Tibial nerve (tissue), 4 donors: ENCODE measurements at places on chromosomes 5 and 9. TPM values are rescaled to one million over a fixed set of nuclear protein-coding genes. Genes with fewer than 3 reads are reported as not detected.

Gene IRX2
- not detected for total RNA-seq

Gene ASPN
- total RNA-seq: 18.4 TPM

Gene TAF11L10
- not detected for total RNA-seq

DNA sequence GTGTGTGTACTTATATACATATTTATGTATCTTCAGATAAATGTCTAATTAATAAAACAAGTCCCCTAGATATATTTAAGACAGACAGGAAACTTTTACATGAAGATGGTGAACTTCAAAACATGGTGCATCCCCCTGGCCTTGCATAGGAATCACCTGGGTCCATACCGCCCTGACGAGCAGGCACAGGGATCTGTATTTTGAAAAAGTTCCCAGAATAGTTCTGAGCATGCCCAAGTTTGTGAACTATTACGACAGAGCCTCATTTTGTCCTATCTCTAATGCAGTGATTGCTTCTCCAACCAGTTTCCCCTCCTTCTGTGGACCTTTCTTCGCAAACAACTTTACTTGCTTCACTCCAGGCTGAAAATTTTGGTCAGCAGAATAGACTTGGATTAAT, 98.1 kb downstream of the APBA1 start:
- no peaks in the 10 kb centered on the region for H3K27me3 ChIP-seq
- H3K36me3 ChIP-seq: no peaks in the 10 kb centered on the region
- H3K4me3 ChIP-seq: no peak overlapping the region
- H3K27ac ChIP-seq: no peak overlapping the region

- peaks cover 44% of the 10 kb centered on the region for H3K4me1 ChIP-seq
- H3K27me3 ChIP-seq: peaks cover 5% of the 10 kb centered on the region
- H3K27ac ChIP-seq: peak overlapping the region; percentile 89
- DNase-seq: no peak
- no peaks in the 10 kb centered on the region for H3K36me3 ChIP-seq
- H3K4me3 ChIP-seq: peak overlapping the region; percentile 56
Observed at GRCh38 chr5:139711067-139711905, 63.1 kb downstream of the CXXC5 start.

DNA sequence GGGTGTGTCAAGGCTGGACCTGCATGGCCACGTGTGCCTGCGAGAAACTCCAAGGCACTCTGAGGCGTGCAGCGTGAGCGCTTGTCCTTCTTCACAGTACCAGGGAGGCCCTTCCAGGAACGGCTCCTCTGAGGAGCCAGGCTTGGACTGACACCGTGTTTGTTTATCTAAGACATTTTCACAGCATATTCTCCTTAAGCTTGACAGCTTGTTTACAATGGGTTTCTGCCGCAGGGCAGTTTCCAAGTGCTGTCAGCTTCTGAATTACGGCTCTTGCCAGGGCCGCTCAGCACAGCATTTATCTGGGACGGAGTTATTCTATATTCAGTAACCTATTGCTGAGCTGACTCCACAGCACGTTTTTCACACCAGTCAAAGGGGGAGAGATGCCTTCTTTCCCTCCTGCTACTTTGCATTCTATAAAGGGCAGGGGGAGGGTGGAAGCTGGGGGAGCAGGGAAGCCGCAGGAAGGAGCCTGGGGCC, 98.4 kb downstream of the LMNB1 start:
- H3K36me3 ChIP-seq: no peaks in the 10 kb centered on the region
- H3K4me1 ChIP-seq: no peaks in the 10 kb centered on the region
- H3K27ac ChIP-seq: no peak overlapping the region

DNA sequence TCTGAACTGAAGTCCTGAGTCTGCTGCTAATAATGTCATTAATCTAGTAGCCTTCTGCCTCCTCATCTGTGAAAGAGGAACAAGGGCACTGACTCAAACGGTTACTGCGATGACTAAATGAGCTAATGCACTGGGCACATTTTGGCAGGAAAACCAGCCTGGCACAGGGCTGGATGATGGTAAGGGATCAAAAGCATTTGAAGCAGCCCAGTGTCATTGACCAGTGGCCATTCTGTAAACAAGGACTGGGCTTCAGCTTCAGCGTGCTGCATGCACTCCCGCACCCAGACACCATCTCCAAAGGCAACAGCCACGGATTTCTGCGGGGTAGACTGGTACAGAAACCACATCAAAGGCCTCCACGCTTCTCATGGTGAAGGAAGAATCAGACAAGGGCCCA, 8.0 kb downstream of the GCNT4 start:
- H3K27ac ChIP-seq: no peak overlapping the region
- H3K4me1 ChIP-seq: no peaks in the 10 kb centered on the region

GRCh38 chr5:175896301-175897040, 25.1 kb downstream of the CPLX2 start:
- H3K27me3 ChIP-seq: no peaks in the 10 kb centered on the region
- DNase-seq: no peak
- H3K27ac ChIP-seq: no peak overlapping the region
- H3K4me1 ChIP-seq: no peaks in the 10 kb centered on the region
- H3K4me3 ChIP-seq: no peak overlapping the region
- H3K36me3 ChIP-seq: no peaks in the 10 kb centered on the region

- H3K4me3 ChIP-seq: no peak overlapping the region
- H3K36me3 ChIP-seq: no peaks in the 10 kb centered on the region
- no peak for DNase-seq
- no peak overlapping the region for H3K27ac ChIP-seq
Observed at GRCh38 chr5:132998556-132998955, 27.8 kb downstream of the ZCCHC10 start.

GRCh38 chr9:38423973-38424843, at the start of gene IGFBPL1:
TSS of gene IGFBPL1 (minus strand) at chr9:38424454. CDS start at chr9:38424424, 30 bp downstream.
- DNase-seq: no peak
- H3K27me3 ChIP-seq: peaks cover 43% of the 10 kb centered on the region
- peak within 1 kb of the TSS; percentile 48 for H3K4me3 ChIP-seq
- no peak within 1 kb of the TSS for H3K27ac ChIP-seq

- H3K4me1 ChIP-seq: no peaks in the 10 kb centered on the region
- H3K36me3 ChIP-seq: no peaks in the 10 kb centered on the region
- peaks cover 64% of the 10 kb centered on the region for H3K27me3 ChIP-seq
- peak overlapping the region; percentile 71 for H3K4me3 ChIP-seq
Observed at GRCh38 chr5:95285409-95285755, 488 bp upstream of the MCTP1 start.

- no peaks in the 10 kb centered on the region for H3K27me3 ChIP-seq
- no peak overlapping the region for H3K27ac ChIP-seq
- H3K4me1 ChIP-seq: no peaks in the 10 kb centered on the region
- H3K36me3 ChIP-seq: no peaks in the 10 kb centered on the region
- H3K4me3 ChIP-seq: no peak overlapping the region
Observed at GRCh38 chr5:121503111-121503840, 348.4 kb upstream of the FTMT start.

DNA sequence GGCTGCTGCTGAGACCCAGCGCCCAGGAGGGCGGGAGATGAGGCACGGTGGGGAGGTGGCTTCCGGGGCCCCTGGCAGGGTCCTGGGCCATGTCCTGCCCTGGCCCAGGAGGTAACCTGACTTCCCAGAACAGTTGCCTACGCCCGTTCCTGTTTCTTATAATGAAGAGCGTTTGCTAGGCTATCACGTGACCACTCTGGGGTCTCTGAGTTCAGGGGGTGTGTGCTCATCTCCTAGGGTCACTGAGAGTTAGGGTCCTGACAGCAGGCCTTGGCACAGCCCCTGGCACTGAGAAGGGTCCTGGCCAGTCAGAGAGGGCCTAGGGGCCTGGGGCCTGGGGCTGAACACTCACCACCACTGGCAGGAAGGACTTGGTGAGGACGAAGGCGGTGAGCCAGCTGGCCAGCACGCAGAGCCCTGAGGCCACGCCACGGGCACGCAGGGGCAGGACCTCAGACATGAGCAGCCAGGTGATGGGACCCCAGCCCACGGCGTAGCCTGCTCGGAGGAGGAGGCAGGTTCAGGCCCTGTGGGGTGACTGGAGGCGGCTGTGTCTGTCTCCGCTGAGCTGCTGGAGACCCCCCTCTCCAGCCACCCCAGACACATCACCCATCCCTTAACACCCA, 6.0 kb downstream of the SLC2A6 start:
- peaks cover 54% of the 10 kb centered on the region for H3K36me3 ChIP-seq
- no peaks in the 10 kb centered on the region for H3K4me1 ChIP-seq
- no peak for DNase-seq
- H3K27me3 ChIP-seq: no peaks in the 10 kb centered on the region
- no peak overlapping the region for H3K27ac ChIP-seq
- H3K4me3 ChIP-seq: no peak overlapping the region

GRCh38 chr9:15349892-15350761, 43.1 kb upstream of the TTC39B start:
- no peaks in the 10 kb centered on the region for H3K27me3 ChIP-seq
- no peak overlapping the region for H3K27ac ChIP-seq
- DNase-seq: no peak
- H3K36me3 ChIP-seq: no peaks in the 10 kb centered on the region
- H3K4me3 ChIP-seq: no peak overlapping the region

- peaks cover 22% of the 10 kb centered on the region for H3K4me1 ChIP-seq
- H3K4me3 ChIP-seq: no peak overlapping the region
- DNase-seq: no peak
- no peaks in the 10 kb centered on the region for H3K27me3 ChIP-seq
- H3K27ac ChIP-seq: peak overlapping the region; percentile 84
Observed at GRCh38 chr9:127808347-127809001, 5.8 kb downstream of the FPGS start.

- H3K27me3 ChIP-seq: no peaks in the 10 kb centered on the region
- peak overlapping the region; percentile 89 for H3K27ac ChIP-seq
- no peaks in the 10 kb centered on the region for H3K4me1 ChIP-seq
- no peak for DNase-seq
- H3K4me3 ChIP-seq: peak overlapping the region; percentile 66
Observed at GRCh38 chr9:98256756-98257155, 1.3 kb upstream of the TBC1D2 start.

- no peak overlapping the region for H3K4me3 ChIP-seq
- H3K4me1 ChIP-seq: no peaks in the 10 kb centered on the region
- no peaks in the 10 kb centered on the region for H3K36me3 ChIP-seq
- no peak for DNase-seq
- H3K27me3 ChIP-seq: no peaks in the 10 kb centered on the region
- no peak overlapping the region for H3K27ac ChIP-seq
Observed at GRCh38 chr5:151295791-151296477, 7.6 kb downstream of the SLC36A3 start.

DNA sequence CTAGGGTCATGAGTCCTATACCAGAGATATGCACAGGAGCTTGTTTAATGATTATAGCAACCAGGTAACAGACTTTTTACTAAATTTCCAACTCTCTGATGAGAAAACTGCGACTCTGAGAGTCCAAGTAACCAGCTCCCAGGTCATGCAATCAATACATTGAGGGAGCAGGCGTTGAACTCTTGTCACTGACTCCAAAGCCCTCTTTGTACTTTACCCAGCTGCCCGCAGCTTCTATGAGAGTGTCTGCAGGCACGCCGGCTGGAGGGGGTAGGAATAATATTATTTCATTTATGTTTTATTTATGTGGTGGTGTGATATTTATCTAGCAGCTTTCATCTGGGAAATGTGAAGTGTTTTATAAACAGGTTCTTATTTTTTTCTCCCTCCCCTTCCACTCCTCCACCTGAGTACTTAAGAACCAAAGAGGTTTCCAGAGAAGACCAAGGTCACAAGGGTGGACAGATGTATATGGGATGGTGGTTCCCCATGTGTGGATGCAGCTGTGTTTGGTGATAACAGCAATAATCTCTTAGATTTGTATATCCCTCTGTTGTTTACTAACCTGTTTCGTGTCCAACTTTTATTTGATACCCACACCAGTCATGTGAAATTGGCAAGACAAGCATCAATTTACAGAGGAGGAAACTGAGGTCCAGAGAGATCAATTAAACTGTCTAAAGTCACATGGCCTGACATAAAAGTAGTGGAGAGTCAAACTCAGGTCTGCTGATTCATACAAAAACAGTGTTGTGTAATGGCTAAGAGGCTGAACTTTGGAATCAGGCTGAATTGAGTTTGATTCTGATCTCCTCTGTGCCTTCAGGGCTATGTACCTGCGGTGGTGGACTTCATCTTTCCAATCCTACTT, 140.2 kb upstream of the TRIM32 start:
- no peaks in the 10 kb centered on the region for H3K4me1 ChIP-seq
- H3K27ac ChIP-seq: no peak overlapping the region
- H3K4me3 ChIP-seq: no peak overlapping the region
- DNase-seq: no peak

DNA sequence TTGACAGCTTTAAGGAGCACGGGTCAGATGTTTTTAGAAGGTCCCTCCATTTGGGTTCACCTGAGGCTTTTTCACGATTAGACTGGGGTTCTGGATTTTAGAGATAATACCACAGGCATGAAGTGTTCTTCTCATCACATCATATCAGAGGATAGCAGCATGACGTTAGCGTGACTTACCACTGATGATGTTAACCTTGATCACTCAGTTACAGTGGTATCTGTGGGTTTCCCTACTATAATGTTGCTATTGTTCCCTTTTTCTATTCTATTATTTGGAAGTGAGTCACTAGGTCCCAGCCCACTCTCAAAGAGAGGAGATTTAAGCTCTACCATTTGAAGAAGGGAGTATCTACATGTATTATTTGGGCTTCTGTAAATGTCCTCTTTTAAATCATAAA, 300.0 kb downstream of the MAST4 start:
- no peak for DNase-seq
- no peaks in the 10 kb centered on the region for H3K4me1 ChIP-seq
- H3K4me3 ChIP-seq: no peak overlapping the region
- H3K27ac ChIP-seq: no peak overlapping the region

DNA sequence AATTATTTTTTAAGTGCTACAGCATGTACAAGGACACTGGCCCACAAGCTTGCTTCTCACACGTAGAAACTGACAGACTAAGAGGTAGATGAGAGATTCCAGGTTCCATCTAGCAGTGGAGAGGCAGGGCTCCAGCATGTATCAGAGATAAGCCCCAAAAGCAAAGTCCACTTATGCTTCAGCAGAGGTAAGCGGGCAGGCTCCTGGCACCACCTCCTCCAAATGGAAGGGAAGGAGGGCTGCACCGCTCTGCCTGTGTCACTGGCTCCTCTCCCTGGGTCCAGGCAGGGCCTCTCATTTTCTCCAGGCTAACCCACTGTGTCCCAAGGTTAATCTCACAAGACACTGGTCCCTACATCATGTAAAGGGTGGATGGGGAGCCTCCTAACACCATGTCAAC, 15.9 kb downstream of the GRHPR start:
- no peak overlapping the region for H3K27ac ChIP-seq
- H3K4me1 ChIP-seq: peaks cover 9% of the 10 kb centered on the region
- H3K36me3 ChIP-seq: no peaks in the 10 kb centered on the region
- DNase-seq: no peak
- no peak overlapping the region for H3K4me3 ChIP-seq

DNA sequence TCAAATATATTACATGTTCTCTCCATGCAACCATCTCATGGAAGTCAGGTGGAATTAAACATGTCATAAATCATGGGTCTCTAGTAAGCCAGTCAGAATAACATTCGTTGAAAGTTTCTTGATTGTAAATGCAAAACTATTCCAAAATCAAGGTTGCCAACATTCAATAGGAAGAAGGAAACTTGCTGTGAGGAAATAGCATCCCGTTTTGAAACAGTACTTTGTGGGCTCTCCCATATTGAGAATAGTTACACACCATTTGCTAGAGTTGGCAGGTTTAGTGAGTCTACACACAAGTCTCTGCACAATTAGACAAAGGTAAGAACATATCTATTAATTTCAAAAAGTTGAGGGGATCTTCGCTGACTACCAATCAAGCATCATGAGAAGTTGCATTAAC, 338.5 kb downstream of the GLIS3 start:
- no peaks in the 10 kb centered on the region for H3K36me3 ChIP-seq
- H3K27me3 ChIP-seq: no peaks in the 10 kb centered on the region
- no peak overlapping the region for H3K27ac ChIP-seq
- peaks cover 34% of the 10 kb centered on the region for H3K4me1 ChIP-seq

GRCh38 chr5:17429353-17429752, 68.7 kb upstream of the TAF11L2 start:
- H3K27me3 ChIP-seq: no peaks in the 10 kb centered on the region
- no peak overlapping the region for H3K27ac ChIP-seq
- no peaks in the 10 kb centered on the region for H3K36me3 ChIP-seq
- no peak overlapping the region for H3K4me3 ChIP-seq
- DNase-seq: no peak
